ENCODE measurements at places on chromosomes 12 and 14. TPM values are rescaled to one million over a fixed set of nuclear protein-coding genes. Genes with fewer than 3 reads are reported as not detected.

Gene TMEM119
- 13.4 TPM for total RNA-seq

Gene RNU4-1
- 2,881 TPM for total RNA-seq

Gene NEUROD4
- total RNA-seq = not detected

Gene TAS2R19
- 2.8 TPM for total RNA-seq

Gene MTA1
- 69.7 TPM for total RNA-seq

Gene SLC5A8
- 1.3 TPM for total RNA-seq

Gene IL26
- not detected for total RNA-seq

Gene CPNE6
- total RNA-seq = not detected

Gene ZBTB1
- 46.1 TPM for total RNA-seq

Gene CARMIL3
- 0.95 TPM for total RNA-seq

Gene KLRC3
- not detected for total RNA-seq

Gene GZMB
- 7.6 TPM for total RNA-seq

Gene BTBD6
- 53.0 TPM for total RNA-seq

Gene TRHDE
- total RNA-seq = 12.5 TPM

Data from lower lobe of right lung (tissue), 2 donors.